ENCODE measurements at places on chromosomes 5 and 9. TPM values are rescaled to one million over a fixed set of nuclear protein-coding genes. Genes with fewer than 3 reads are reported as not detected.

- DNase-seq: no peak
These were observed 65.9 kb upstream of the EFNA5 start for GRCh38 chr5:107736638-107737037.

GRCh38 chr9:27924502-27924901, 351.2 kb upstream of the C9orf72 start:
- DNase-seq: no peak

- no peak for DNase-seq
These were observed 1174.0 kb downstream of the MAT2B start for GRCh38 chr5:164679461-164679860.

- no peak for DNase-seq
These were observed 185.1 kb downstream of the RGS3 start for GRCh38 chr9:113648586-113648985.

DNA sequence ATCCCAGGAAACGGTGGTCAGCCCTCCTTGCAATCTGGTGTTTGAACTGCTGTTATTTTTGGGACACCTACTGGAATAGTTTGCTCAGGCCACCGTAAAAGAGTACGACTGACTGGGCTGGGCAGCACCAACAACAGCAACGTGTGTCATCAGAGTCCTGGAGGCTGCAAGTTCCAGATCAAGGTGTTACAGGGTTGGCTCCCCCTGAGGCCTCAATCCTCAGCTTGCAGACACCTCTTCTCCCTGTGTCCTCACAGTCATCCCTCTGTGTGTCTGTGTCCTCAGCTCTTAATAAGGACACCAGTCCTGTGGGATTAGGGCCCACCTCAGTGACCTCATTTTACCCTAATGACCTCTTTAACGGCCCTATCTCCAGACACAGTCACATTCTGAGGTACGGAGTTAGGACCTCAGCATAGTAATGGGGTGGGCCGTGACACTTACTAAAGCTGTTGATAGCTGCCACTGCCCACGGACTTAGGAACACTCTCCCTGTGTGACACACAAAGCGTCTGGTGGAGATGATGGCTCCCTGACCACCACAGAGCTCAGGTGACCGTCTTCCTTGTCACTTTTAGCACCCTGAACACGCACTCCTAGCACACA, 16.8 kb downstream of the GLT6D1 start:
- no peak for DNase-seq

- no peak for DNase-seq
These were observed 243.1 kb downstream of the HTR1A start for GRCh38 chr5:63719147-63719546.

DNA sequence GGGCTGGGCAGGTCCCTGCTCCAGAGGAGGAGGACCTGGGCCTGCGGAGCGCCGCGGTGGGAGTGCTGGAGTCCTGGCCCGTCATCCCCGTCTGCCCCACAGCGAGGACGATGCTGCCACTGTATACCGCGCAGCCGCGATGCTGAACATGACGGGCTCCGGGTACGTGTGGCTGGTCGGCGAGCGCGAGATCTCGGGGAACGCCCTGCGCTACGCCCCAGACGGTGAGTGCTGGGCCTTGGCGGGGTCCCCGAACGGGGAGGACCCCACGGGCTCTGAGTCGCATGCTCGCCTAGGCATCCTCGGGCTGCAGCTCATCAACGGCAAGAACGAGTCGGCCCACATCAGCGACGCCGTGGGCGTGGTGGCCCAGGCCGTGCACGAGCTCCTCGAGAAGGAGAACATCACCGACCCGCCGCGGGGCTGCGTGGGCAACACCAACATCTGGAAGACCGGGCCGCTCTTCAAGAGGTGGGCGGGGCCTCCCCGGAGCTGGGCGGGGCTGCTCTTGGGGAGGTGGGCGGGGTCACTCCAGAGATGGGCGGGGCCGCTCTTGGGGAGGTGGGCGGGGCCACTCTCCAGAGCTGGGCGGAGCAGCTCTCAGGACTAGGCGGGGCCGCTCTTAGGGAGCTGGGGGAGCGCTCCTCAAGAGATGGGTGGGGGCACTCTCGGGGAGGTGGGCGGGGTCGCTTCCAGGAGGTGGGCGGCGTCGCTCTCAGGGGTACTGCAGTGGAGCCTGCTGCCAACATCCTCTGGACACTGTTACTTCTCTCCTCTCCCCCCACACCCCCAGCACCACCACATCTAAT, 13.1 kb downstream of the LRRC26 start:
- DNase-seq: peak; percentile 85

- DNase-seq: no peak
These were observed 183.4 kb downstream of the TMEM38B start for GRCh38 chr9:105877721-105878120.

GRCh38 chr9:89548071-89548638, 50.2 kb upstream of the SEMA4D start:
- DNase-seq: no peak

GRCh38 chr5:6522923-6523322, 74.3 kb downstream of the UBE2QL1 start:
- no peak for DNase-seq

GRCh38 chr9:89602978-89603766, 1.6 kb upstream of the GADD45G start:
- peak; percentile 88 for DNase-seq

- no peak for DNase-seq
These were observed 2.6 kb downstream of the HMMR start for GRCh38 chr5:163463063-163463435.

DNA sequence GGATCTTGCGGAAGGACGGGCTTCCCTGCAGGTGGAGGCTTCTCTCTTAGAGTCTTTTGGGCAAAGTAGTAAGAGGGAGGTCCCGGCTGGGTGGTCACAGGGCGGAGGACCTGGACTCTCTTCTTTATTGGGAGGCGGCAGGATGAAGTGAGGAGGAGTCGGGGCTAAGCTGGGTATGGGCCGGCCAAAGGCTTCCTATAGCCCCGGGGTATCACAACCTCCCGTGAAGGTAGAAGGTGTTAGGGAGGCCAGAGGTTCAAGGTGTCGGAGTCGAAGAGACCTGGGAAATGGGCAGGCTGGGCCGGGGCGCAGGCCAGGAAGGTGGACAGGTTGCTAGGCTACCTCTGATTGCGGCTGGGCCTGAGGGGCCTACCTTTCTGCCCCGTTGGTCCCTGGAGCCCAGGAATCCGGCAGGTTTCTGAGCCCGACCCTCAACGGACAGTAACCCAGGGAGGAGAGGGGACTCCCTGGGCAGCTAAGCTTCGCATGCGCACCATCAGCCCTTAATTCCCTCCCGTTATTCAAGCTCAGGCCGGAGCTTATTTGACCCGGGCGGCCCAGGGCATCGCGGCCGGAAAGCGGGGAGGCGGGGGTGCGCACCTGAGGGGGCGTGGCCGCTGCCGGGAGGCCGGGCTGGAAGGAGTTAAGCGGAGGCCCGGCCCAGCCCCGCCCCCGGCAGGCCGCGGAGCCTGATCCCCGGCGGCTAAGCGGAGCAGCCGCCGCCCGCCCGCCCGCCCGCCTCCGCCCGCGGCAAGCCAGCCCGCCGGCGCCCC, at the start of gene TESK1:
Gene TESK1 (plus strand): TSS at position 685 of the 773 bp plus-strand sequence. CDS start 358 bp downstream, outside the sequence.
- peak; percentile 82 for DNase-seq

DNA sequence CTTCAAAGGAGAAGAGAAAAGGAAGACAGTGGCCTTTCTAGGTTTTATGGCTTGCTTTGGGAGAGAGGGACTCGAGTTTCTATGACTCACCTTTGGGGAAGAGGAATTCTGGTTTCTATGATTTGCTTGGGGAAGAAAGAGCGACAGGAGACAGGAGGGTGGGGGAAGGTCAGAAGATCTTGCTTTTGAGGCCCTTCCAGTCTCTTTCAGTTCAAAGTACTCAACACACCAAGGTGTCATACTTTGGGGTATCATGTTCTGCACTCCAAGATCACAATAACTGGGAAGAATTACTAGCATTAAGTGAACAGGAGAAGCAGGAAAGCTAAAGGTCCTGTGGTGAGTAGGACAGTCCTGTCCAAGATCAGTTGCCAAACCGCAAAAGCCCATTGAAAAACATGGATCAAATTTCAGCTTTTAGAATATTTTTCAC, 324.5 kb downstream of the ARHGEF28 start:
- peak; percentile 49 for DNase-seq

DNA sequence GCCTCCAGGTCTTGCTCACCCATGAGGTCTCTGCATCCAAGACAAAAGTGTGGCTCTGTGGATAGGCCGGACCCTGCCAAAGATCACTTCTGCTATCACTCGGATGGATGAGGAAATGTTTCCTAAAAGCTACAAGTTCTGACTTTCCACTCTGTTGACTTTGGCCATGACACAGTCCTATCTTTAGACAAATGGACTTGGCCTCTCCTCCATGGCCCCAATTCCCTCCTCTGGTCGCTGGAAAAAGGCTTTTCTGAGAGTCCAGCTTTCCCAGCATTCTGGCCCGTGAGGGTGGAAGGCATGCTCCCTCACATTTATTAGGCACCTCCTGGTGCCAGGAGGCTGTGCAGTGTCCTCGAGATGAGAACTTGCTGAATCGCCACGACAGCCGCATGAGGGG, 83.1 kb downstream of the COL27A1 start:
- DNase-seq: no peak

DNA sequence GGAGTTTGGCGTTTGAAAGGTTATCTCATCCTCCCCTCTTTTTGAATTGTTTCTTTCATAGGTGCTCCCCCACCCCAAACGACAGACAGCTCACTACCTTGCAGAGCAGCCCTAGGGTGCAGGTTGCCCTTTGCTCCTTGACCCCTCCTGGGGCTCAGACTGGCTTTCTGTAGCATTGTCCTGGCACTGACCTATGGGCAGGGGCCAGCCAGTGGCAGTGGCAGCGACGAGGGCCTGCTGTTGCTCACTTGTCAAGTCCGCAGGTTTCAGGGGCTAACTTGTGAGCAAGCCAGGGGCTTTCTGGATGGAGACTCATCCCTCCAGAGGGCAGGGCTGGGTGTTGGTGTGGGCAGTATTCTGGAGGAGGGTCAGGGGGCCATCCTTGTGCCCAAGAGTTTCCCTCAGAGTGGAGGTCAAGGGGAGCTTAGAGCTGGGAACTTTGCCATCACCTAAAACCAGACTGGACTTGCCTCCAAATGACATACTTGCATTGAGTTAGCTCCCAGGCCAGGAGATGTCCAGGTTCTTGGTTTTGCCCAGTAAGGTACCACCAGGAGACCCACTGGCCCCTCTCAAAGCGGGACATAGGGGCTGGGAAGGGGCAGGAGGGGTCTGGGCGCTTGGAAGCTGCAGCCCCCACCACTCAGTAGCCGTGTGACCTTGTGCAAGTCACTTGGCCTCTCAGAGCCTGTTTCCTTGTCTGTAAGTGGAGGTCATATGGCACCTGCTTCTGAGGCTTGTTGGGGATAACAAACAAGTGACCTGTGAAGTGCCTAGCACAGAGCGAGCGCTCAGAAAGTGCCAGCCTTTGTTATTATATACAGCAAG, 53.5 kb upstream of the CDKN2AIPNL start:
- no peak for DNase-seq

DNA sequence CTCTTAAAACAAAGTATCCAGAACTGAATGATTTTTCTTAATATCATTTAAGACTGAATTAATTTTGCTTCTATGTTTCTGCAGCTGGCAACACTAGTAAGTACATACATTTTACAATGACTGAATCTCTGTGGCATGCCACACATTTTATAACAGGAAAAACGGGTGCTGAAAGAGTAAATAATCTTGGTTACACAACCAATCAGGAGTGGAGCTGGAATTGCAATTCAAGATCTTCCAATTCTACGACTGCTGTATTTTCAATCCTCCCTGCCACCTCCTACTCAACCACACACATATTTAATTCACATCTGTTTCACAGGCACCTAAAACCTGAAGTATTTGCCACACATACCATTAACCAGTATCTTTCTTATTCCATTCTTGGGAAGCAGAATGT, 52.7 kb upstream of the NR5A1 start:
- peak; percentile 49 for DNase-seq

- DNase-seq: no peak
These were observed 44.8 kb upstream of the CLK4 start for GRCh38 chr5:178671602-178672144.

DNA sequence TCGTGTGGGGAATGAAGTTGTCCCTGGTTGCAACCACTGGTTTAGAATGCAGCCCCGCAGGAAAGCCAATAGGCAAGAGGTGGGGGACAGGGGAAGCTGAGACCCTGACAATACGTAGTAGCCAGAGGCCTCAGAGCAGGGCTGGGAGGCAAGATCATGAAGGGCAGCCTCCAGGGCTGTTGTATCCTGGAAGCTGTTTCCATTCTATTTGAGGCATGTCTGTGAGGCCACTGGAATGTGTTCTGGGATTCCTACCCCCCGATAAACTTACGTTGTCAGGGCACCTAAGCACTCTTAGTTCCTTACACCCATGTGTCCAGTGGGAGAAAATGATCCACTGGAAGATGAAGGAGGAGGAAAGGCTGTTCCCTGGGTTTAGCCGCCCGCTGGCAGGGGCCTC, 177.3 kb downstream of the CFAP90 start:
- no peak for DNase-seq

GRCh38 chr9:121685795-121686377, 34.5 kb downstream of the DAB2IP start:
- no peak for DNase-seq

GRCh38 chr9:98775831-98776441, 20.4 kb downstream of the ANKS6 start:
- DNase-seq: peak; percentile 75

- no peak for DNase-seq
These were observed 43.5 kb upstream of the CAVIN4 start for GRCh38 chr9:100534401-100534800.

- DNase-seq: peak; percentile 72
These were observed 67.1 kb downstream of the LHX2 start for GRCh38 chr9:124078641-124079040.

DNA sequence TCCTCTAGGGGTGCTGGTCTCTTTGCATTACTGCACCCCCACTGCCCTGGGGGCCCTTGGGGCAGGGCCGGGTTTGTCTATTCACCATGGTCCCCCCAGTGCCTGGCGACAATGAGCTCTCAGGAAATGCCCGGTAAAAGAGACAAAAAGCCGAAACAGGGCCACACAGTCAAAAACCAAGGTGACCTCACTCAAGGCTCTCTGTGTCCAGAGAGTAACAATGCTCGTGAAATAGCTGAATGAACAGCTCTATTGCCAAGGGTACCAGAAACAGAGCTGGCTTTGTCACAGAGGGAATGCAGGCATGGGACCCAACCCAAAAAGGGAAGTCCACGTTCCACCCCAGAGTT, 16.0 kb downstream of the SH3PXD2B start:
- DNase-seq: peak; percentile 43

GRCh38 chr9:116750510-116750909, 63.4 kb downstream of the TRIM32 start:
- DNase-seq: no peak

- DNase-seq: no peak
These were observed 512.9 kb downstream of the HINT1 start for GRCh38 chr5:130652176-130652575.

DNA sequence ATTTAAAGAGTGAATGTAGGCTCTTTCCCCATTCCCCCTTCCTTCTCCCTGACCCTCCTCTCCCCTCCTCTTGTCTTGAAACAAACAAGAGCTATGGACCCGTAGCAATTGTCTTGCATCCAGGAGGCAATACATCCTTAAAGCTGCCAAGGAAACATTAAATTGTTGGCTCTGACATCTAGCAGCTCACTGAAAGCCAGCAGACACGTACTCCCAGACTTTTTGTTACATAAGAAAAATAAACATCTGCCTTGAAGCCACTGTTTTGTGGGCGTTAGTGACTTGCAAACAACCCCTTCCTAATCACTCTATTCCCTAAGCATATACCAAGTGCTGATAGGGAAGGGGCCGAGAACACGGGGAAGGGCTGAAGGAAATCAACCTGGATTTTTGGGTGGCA, 8.6 kb downstream of the SLC45A2 start:
- DNase-seq: peak; percentile 17

STKLD1 gene
- 3.4 TPM for total RNA-seq

SPATA31A3 gene
- not detected for total RNA-seq

C5orf52 gene
- not detected for total RNA-seq

SYK gene
- not detected for total RNA-seq

NOL8 gene
- total RNA-seq: 15.3 TPM

FOXI1 gene
- not detected for total RNA-seq

RELL2 gene
- 3.8 TPM for total RNA-seq

FRMD3 gene
- 0.13 TPM for total RNA-seq

EFNA5 gene
- total RNA-seq: not detected

MARCOL gene
- total RNA-seq: not detected
